ENCODE measurements at places on chromosomes 16 and 17.

DNA sequence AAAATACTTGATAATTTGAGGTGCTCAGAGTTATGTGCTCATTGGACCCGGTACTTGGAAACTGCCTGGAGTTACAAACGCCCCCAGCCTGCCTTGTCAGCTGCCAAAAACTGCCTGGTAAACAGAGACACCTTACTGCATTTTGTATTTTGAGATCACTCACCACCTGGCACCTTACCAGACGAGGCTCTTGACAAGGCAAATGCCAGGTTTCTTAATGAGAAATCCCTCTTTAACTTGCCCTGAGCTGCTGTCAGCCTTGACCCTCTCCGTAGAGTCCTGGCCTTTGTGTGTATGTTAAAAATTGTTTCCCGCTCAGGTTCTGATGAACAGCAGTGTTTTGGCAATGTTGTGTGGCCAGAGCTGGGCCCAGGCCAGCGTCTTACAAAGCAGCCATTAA, 28.8 kb downstream of the SYT17 start:
- no peak for DNase-seq

GRCh38 chr17:39700148-39700987, 504 bp downstream of the ERBB2 start:
- DNase-seq, result no peak

- DNase-seq, result no peak
These were observed 51.1 kb downstream of the LMF1 start for GRCh38 chr16:919658-920050.

- no peak for DNase-seq
These were observed 20.0 kb downstream of the UBALD1 start for GRCh38 chr16:4594433-4595410.

DNA sequence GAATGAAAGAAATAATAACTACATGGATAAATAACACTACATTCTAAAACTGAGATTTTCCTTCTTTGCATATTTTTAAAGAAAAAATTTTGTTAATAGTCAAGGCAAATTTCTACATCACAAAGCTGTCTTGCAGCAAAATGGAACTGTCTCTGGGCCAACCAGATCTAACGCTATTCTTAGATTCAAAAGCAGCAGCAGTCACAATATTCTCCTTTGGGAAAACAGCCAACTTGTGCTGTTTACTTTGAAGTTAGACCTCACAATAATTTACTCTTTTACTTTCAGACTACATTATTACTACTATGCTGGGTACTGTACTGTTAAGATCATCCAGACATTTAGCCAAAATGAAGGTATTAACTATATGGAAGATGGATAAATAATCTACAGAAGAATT, 189.1 kb downstream of the CEP112 start:
- DNase-seq, result no peak

DNA sequence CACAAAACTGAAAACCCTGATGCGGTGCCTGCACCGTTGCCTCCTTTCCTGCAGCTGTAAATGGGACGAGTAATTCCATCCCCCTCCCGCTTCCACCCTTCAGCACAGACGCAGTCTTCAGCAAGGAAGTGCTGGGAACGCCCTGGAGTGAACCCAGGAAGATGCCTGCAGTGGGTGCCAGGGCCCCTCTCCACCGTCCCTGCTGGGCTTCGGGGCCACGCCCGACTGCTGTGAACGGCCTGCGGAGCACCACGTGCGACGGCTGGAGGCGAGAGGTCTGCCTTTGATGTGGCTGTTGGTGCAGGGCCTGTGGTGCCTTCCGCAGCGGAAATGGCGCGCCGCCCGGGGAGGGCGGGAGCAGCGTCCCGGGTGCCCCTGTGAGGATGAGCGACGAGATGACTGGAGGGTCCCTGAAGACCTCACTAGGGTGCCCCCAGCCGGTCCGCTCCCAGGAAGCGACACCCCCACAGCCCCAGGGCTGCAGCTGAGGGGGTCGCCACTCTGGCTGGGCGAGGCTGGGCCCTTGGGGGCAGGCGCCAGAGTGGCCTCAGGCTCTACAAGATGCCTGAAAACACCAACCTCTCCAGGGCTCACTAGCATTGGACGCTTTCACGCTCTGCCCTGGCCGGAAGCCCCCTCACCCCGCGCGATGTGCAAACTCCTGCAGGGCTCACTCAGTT, 749 bp upstream of the MC1R start:
- no peak for DNase-seq

DNA sequence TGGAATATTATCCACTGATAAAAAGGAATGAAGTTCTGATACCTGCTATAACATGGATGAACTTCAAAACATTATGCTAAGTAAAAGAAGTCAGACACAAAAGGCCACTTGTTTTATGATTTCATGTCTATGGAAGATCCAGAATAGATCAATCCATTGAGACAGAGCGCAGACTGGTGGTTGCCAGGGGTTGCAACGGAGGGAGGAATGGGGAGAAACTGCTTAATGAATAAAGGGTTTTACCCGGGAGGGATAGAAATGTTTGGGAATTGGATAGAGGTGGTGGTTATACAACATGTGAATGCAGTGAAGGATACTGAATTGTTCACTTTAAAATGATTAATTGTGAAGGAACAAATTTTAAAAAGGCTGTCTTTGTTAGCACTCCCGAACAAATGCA, 30.2 kb downstream of the WDR59 start:
- no peak for DNase-seq

DNA sequence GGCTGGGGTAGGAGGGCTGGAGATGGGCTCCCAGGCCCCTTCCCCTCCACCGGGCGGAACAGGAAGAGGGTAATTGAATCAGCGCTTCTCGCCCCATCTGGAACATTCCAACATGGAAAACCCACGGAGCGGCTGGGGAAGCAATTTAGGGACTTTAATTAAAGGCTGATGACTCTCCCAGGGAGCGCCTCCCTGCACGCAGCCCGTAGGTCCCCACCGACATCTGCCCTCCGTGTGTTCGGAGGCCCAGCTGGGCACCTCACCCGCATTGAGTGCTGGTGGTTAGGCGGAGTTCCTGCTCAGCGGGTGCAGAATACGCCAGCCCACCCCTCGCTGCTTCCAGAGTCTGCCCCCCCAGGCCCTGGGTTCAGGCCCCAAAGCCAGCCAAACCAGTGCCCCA, 10.0 kb downstream of the HS3ST6 start:
- DNase-seq, result no peak

- DNase-seq, result peak; percentile 20
These were observed at the start of gene NUP93 for GRCh38 chr16:56729735-56730662. NUP93 (plus strand) TSS chr16:56730129; CDS start chr16:56748248, 18,119 bp downstream.

GRCh38 chr16:31002250-31002700, 8.2 kb downstream of the STX1B start:
- DNase-seq, result no peak

- DNase-seq, result no peak
These were observed 130.9 kb downstream of the ANKRD11 start for GRCh38 chr16:89359264-89360147.

- no peak for DNase-seq
These were observed 26.4 kb upstream of the SPNS2 start for GRCh38 chr17:4472286-4472685.

GRCh38 chr17:45043813-45044540, 7.5 kb downstream of the DCAKD start:
- no peak for DNase-seq

DNA sequence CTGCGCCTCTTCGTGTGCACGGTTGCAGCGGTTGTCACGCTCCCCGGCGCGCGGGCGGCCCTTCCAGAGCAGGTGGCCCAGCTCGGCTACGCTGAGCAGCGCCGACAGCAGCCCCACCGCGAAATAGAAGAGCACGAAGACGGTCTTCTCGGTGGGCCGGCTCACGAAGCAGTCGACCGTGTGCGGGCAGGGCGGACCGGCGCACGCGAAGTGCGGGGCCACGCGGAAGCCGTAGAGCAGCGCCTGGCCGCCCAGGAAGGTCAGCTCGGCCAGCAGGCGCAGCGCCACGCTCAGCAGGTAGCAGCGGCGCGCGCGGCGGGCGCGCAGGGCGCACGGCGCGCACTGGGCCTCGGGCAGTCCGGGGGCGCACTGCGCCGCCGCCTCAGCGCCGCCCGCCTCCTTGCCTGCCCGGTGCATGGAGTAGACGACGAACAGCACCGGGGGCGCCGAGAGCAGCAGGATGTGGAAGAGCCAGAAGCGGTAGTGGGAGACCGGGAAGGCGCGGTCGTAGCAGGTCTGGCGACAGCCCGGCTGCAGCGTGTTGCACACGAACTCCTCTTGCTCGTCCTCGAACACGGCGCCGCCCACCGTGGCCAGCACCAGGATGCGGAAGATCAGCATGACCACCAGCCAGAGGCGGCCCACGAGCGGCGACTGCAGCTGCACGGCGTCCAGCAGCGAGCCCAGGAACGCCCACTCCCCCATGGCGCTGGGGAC, 1.3 kb downstream of the GJD3 start:
- DNase-seq, result no peak

GRCh38 chr17:29063992-29064391, 21.1 kb downstream of the PIPOX start:
- DNase-seq, result no peak

- no peak for DNase-seq
These were observed 5.5 kb downstream of the FLOT2 start for GRCh38 chr17:28892024-28892423.

- no peak for DNase-seq
These were observed 306.9 kb upstream of the RBFOX1 start for GRCh38 chr16:7025616-7026190.

GRCh38 chr17:4573669-4574068, 10.7 kb upstream of the SMTNL2 start:
- no peak for DNase-seq

GRCh38 chr17:37123941-37124820, 175.4 kb downstream of the AATF start:
- DNase-seq, result no peak

DNA sequence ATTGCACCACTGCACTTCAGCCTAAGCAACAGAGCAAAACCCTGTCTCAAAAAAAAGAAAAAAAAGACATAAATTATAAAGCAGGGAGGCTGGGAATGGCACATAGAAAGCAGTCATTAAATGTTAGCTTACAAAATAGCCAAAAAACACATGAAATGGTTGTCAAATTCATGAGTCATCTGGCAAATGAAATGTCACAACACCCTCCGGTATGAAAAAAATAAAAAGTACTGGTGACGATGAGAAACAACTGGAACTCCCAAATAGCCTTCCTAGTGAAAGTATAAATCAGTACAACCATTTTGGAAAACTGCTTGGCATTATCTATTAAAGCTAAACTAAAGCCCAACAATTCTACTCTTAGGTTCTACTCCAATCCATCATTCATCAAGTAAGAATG, 3.5 kb upstream of the KATNB1 start:
- no peak for DNase-seq

DNA sequence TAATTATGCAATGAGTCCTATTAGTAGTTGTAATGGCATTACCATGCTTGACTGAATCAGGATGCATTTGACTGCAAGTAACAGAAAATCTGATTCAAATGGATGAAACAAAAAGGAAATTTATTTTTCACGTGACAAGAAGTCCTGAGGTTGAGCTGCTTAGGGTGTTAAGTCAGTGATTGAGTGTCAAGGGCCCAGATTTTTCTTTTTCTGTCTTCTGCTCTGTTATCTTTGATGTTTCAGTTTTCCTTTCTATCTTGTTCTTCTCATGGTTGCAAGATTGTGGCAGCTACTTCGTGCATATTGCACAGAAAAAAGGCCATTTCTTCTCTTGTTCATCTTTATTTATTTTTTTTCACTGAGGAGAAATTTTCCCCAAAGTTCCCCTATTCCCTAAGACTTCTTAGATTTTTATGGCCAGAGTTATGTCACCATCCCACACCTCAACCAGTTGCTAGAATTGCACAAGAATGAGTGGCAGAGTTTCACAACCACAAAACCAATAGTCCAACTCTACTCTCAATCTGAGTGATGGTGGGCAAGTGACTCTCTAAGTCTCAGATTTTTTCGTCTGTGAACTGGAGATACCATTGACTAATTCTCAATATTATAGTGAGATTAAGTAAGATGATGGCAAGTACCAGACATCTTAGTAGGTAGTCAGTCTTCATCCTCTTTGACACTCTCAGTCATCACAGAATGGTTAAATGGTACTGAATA, 15.7 kb upstream of the GPR139 start:
- DNase-seq, result no peak

GRCh38 chr17:62093188-62094155, 28.4 kb upstream of the MED13 start:
- DNase-seq, result no peak

DNA sequence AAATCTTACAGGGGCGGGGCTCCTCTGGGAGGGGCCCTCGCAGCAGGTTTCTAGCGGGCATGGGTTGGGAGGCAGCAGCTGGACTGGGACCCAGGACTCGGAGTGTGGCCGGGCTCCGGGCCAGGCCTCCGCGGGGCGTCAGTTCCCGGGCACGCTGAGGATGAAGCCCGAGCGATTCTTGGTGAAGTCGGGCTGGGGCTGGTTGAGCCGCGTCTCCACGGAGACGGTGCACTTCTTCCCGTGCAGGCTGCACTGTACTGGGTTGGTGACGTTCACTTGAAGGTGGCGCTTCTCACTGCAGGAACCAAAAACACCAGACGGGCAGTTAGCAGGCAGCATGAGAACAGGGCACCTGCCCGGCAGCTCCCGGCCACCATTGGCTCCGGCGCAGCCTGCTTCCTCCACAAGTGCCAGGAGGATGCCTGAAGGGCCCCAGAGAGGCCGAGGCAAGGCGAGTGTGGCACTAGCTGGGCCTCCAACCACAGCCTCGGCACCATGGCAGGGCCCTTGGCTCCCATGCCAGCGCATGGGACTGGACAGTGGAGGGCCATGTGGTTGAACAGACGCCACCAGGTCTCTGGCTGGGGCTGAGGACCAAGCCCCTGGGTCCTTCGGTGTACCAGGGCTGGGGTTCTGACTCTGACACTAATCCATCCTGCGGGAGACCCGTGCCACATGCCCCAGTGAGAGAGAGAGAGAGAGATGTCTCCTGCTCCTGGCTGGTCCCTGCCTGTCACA, 8.0 kb downstream of the CDK5R1 start:
- DNase-seq, result no peak

DNA sequence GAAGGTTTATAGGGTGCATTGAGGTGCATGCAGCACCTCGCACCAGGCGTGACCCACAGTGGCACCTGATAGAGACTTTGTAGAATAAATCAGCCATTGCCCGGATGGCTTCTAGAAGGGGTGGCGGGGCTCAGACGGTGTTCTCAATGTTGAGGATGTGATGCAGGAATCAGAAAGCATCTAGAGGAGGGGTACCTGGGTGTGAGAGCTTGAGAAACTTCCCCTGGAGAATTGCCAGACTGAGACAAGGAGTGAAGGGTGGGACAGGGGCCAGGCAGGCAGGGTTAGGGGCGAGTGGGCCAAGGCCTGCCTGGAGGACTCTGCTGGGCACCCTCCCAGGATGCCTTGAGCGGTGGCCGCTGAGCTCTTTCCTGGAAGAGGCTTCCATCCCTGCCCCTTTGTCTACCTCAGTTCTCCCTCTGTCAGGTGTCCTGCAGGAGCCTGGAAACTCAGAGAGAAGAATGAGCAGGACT, 9.3 kb upstream of the ADGRG1 start:
- no peak for DNase-seq

- no peak for DNase-seq
These were observed 147.0 kb downstream of the ENGASE start for GRCh38 chr17:79221597-79221996.

- DNase-seq, result no peak
These were observed 3.6 kb downstream of the TP53I13 start for GRCh38 chr17:29571883-29572681.

DNA sequence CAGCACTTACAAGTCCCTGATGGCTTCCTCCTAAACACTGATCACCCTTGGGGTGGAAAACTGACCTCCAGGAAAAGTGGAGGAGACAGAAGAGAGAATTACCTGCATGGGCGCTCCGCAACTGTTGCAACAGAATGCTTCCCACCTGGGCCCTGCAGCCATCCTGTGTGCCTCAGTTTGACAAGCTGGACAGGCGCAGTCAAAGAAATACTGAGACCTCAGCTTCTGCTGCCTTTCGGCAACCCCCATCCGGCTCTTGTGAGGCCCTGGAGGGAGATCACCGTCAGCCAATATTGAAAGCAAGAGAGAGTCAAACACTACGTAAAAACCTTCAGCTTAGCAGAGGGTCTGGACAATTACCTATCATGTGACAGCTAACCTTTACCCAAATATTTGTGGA, 24.8 kb downstream of the SERPINF1 start:
- no peak for DNase-seq
